ENCODE measurements at places on chromosomes 2 and 18.

- no peak for DNase-seq
These were observed 6.0 kb downstream of the UGT1A6 start for GRCh38 chr2:233698740-233699139.

- no peak for DNase-seq
These were observed 81.6 kb downstream of the TPO start for GRCh38 chr2:1494906-1495305.

GRCh38 chr2:219912491-219912921 lies 285.1 kb downstream of the SLC4A3 start:
- DNase-seq = no peak

DNA sequence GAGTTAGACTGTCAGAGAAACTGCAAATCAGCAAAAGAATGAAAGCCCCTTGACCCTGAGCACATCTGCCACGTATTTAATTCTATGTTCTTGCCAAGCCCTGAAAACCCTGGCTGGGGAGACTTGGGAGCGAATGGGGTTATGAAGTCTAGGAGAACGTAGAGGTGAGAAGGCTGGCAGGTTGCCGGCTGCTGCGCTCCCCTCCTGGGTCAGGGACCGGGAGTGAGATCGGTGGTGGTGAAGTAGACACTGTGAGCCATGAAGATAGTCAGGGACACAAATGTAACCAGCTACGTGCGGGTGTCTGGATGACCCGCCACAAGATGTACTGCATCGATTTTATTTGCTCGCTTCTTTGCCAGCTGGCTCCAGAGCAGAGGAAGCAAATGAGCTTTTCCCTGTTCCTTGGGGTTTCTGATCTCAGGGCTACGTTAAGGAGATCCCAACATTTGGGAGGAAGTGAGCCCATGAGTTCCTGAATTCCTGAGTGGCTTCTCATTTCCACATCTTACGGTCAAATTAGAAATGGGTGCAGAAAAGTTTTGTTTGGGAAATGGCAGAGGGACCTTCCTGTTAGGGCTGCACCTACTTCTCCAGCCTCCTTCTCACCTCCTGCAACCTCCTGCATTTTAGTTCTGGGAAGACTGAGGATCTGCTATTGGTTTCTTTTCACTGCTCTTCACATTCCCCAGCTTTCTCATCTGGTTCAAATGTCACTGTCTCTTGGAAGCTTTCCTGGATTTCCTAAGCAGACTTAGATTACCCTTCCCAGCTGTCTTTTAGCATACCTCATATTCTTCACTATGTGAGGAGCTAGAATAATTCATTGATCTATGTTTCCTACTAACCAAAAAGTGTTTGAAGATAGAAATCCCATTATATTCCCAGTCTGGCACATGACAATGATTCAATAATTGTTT lies 360.6 kb downstream of the ZNF521 start:
- DNase-seq = no peak

- no peak for DNase-seq
These were observed 160.3 kb downstream of the SEPTIN10 start for GRCh38 chr2:109453371-109453995.

DNA sequence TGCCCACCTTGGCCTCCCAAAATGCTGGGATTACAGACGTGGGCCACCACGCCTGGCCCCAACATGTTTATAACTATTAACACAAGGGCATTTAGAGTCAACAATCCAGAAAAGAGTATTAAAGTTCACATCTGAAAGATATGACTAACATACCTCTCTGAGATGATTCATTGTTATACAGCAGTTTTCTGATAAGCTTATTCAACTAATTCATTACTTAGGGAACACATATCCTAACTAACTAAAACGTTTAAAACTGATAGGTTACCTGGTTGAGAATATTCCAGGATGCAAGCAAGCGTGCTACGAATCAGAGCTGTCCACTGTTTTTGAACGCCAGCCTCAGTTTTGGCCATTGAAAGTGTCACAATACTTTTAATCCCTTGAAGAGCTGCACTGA lies 34.0 kb upstream of the STRN start:
- DNase-seq = no peak
